Activated naive CD8-positive, alpha-beta T cell treated with anti-CD3 and anti-CD28 coated beads, Interleukin-2, amount 10 ng/mL, durations not matched to agents 7 days and 5 days (primary cell): ENCODE measurements at places on chromosomes 13 and 19. TPM values are rescaled to one million over a fixed set of nuclear protein-coding genes. Genes with fewer than 3 reads are reported as not detected.

GRCh38 chr13:37735293-37735692 is 134.3 kb downstream of the TRPC4 start:
- no peak for DNase-seq

- DNase-seq: no peak
These were observed 1.9 kb upstream of the RABAC1 start for GRCh38 chr19:41960973-41961372.

GRCh38 chr19:5264453-5264852 is 76.2 kb downstream of the PTPRS start:
- DNase-seq: no peak

DNA sequence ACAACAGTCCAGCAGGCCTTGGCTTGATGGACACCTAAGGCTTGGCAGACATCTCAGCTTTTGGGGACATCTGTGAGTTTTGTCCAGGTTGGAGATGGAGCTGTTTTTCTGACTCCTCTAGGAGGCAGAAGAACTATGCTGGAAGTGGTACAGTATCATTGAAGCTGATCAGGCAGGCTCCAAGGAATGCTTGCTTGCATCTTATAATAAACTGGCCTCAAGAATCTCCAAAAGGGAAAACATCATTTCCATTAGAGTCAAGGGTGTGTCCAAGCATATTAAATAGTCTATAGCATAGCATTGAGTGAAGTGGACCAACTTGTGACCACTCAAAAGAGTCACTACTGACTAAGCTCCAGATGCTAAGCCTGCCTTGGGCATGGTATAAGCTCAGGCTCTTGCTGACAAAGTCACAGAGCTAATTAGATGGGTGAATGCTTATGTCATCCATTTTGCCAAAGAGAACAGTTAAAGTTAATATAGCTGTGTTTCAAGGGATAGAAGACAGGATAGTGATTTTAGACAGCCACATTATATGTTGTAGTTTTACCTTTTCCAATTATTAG is 216.0 kb downstream of the DNAJC15 start:
- DNase-seq: no peak

DNA sequence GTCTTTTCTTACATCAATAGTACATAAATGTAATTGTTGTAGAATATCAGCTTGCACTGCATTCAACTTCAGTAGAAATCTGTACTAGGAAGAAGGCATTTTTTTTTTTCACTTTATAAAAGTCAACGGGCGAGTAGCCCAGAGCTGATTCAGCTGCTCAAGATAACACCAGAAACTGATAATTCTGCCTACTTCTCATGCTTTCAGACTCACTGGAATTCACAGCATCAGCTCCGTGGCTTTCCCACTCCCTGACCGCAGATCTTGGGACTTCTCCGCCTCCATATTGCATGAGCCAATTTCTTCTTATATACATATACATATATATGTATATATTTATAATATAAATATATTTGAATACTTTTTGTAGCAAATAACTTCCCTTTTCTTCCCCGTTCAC is 263.1 kb upstream of the RXFP2 start:
- no peak for DNase-seq

DNA sequence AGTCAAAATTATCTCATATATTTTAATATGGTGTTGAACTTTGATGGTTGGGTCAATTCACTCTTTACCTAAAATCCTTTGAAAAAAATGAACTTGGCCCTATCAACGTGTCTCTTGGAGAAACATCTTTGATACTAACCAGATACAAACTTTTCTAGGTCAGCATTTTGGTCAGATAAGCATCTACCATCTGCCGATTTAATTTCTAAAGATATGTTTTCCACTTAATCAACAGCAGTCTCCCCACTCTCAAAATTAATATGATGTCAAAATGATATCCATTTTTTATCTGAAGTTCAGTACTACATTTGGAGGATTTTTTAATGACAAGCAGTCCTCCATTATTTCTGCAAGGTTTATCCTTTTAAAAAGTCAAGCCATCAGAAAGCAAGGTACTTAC is 288.8 kb downstream of the DIAPH3 start:
- no peak for DNase-seq

- no peak for DNase-seq
These were observed 8.8 kb upstream of the GNG7 start for GRCh38 chr19:2711172-2711874.

GRCh38 chr13:46119883-46120614 is 15.2 kb upstream of the CPB2 start:
- no peak for DNase-seq

DNA sequence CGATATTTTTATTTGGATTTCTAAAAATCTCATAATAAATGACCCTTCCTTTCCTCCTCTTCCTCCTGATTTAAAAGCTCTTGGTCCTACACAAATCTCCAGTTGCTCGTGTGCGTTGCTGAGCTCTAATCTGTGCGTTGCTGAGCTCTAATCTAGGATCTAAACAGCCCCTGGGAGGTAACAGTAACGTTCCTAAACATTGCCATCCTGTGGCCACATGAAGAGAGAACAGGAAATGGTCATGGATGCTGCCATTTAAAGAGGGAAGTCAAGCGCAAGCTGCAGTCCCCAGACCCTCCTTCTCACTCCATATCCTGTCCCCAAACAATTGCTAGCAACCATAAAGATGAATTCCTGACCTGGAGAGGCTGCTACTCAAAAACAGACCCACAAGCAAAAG is 170.8 kb downstream of the NUFIP1 start:
- DNase-seq: no peak

DNA sequence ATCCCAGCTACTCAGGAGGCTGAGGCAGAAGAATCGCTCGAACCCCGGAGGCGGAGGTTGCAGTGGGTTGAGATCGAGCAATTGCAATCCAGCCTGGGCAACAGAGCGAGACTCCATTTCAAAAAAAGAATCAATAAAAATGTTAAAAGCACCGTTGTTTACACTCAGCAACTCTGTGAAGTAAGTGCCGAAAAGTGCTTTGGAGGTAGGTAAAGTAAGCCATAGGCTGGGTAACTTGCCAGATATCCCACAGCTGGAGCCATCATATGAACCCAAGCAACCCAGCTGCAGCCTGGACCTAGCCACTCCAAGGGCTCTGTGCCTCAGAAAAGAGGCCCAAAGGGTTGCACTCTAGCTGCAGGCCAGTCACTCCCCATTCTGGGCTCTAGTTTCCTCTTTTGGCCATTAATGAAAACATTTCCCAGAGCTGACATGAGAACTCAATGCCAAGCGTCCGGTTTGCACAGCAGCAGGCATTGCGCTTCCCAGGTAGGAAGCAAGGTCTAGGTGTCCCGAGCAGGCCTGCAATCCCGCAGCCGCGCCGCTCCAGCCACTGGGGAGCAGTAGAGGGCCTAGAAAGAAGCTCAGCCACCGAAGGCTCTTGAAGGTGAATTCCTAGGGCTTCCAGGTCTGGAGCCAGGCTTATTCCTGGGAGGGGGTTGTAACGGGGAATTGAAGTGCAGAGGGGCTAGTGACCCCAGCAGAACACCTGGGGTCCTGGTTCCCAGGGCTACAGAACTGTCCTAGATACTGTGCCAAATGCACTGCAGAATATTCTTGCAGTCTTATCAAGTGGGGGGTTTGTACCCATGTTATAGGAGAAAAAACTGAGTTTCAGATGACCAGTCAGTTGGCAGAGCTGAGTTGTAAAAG is 4.1 kb upstream of the CD79A start:
- DNase-seq: peak; percentile 78

GRCh38 chr13:46622630-46623256 is 69.8 kb downstream of the LRCH1 start:
- DNase-seq: no peak

GRCh38 chr19:46659151-46660007 is 1.6 kb downstream of the DACT3 start:
- DNase-seq: no peak

- DNase-seq: no peak
These were observed 1.5 kb downstream of the NDFIP2 start for GRCh38 chr13:79482281-79482970.

DNA sequence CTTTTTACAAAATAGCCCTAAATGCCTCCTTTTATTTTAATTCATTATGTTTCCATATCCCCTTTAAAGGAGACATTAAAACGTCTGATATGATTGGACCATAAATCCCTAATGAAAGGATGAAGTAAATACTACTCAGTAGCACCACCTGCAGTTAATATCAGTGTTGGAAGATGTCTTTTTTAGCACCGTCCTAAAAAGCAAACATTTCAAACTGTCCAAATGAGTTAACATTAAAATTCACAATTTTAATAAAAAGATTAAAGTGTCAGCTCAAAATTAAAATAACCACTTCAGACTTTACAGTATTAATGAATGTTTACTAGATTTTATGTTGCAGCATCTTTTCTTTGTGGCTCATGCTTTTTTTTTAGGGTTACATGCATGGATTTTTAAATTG is 12.3 kb downstream of the ZNF507 start:
- no peak for DNase-seq

DNA sequence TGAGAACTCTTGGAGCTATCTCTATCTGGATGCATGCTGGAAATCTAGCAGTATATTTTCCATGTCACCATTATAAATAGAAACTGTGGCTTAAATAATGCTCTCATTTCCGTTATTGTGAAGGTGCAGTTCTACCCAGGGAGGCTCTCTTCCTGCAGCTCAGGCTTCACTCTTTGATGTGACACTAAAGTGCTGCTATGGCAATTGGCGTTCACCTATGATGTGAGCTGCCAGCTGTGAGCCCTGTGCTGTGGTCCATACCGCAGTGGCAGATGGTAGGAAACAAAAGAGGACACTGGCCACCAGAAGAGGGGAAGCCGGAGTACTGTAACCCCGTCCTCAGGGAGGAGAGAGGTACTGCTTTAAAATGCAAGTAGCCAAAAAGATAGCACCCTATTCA is 40.6 kb upstream of the ZNF681 start:
- peak; percentile 43 for DNase-seq

DNA sequence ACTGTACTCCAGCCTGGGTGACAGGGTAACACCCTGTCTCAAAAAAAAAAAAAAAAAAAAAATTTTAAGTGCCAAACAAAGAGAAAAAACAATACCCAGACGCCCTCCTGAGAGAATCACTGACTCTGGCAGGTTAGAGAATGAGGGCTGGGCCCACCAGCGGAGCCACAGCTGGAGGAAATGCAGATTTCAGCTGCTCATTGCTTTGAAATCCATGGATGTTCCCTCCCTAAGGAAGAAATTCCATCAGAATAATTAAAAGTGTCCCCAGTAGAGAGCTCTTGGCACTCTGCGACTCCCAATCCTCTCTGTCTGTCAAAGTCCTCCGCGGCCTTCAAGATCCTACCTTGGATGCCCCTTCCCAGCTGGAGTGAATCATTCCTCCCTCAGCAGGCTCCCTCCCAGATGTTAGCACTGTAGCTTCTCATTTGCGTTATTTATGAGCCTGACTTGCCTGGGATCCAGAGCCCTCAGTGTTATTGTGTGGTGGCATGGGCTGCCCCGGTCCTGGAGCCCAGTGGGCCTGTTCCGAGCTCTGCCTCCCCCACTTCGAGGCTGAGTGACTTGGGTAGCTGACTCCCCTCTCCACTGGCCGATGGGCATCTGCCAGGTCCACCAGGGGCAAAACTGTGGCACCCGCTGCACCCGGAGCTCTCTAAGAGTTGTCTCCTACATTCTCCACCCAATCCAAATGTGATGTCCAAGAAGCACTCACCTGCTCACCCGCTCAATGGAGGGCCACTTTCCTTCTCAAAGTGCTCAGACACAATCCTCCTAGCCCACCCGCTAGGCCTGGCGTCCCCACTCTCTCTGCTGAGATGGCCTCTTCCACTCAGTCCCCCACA is 47.0 kb downstream of the SERP2 start:
- DNase-seq: no peak

DNA sequence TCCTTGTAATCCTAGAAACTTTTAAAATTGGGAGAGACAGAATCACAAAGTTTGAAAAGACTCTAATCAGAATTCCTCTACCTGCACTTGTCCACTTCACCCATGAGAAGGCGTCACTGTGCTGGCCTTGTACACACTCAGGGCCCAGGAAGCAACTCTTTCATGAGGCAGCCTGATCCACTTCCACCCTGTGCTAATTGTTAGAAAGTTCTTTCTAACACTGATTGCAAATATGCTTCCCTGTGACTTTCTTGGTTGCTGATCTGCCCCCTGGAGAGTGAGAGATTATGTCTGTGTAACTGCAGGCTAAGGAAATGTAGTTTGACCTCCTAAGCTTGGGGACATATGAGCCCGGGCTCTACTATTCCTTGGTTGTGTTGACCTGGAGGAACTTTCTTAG is 494.6 kb downstream of the MYO16 start:
- no peak for DNase-seq

DNA sequence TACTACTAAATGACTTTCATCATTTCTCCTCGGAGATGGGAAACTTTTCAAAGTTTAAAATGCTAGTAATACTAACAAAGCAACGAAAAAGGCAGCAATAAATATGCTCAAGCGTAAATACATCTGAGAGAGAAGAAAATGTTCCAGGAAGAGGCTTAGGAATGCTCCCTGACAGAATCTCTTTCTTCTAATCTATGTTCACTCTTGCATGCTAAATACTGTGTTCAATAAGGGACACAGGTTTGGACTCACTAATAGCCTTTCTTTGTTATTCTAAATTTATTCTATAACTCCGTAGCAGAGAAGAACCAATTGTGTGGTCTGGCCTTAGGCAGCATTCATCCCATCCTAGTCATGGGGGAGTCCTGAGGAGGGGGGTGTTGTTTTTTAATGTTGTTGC is 823.0 kb downstream of the PCDH9 start:
- DNase-seq: no peak

- DNase-seq: no peak
These were observed 19.3 kb downstream of the GADD45B start for GRCh38 chr19:2495130-2495641.

GRCh38 chr13:19910336-19911072 is 47.1 kb upstream of the ZMYM5 start:
- no peak for DNase-seq

- peak; percentile 57 for DNase-seq
These were observed 102.1 kb downstream of the INSR start for GRCh38 chr19:7191946-7192691.

GRCh38 chr13:32905063-32905863 is 111.0 kb upstream of the KL start:
- no peak for DNase-seq

- DNase-seq: no peak
These were observed 6.1 kb downstream of the URAD start for GRCh38 chr13:27982361-27982760.

- DNase-seq: no peak
These were observed 235.4 kb downstream of the PCDH20 start for GRCh38 chr13:61180234-61180633.

The FLT3LG gene
- 282 TPM for total RNA-seq

The IZUMO2 gene
- total RNA-seq: not detected

The CNN1 gene
- total RNA-seq: not detected

The KANK3 gene
- total RNA-seq: 4.8 TPM

The QPCTL gene
- total RNA-seq: 9.3 TPM

The PSPN gene
- 2.4 TPM for total RNA-seq

The TSEN34 gene
- total RNA-seq: 17.4 TPM

The SIGLEC8 gene
- not detected for total RNA-seq

The MYH14 gene
- not detected for total RNA-seq

The KIR3DL2 gene
- total RNA-seq: 0.36 TPM
